ENCODE measurements at places on chromosomes 12 and 14.
A peak's percentile ranks its signal among the peaks of the same experiment; 100 is the strongest.

DNA sequence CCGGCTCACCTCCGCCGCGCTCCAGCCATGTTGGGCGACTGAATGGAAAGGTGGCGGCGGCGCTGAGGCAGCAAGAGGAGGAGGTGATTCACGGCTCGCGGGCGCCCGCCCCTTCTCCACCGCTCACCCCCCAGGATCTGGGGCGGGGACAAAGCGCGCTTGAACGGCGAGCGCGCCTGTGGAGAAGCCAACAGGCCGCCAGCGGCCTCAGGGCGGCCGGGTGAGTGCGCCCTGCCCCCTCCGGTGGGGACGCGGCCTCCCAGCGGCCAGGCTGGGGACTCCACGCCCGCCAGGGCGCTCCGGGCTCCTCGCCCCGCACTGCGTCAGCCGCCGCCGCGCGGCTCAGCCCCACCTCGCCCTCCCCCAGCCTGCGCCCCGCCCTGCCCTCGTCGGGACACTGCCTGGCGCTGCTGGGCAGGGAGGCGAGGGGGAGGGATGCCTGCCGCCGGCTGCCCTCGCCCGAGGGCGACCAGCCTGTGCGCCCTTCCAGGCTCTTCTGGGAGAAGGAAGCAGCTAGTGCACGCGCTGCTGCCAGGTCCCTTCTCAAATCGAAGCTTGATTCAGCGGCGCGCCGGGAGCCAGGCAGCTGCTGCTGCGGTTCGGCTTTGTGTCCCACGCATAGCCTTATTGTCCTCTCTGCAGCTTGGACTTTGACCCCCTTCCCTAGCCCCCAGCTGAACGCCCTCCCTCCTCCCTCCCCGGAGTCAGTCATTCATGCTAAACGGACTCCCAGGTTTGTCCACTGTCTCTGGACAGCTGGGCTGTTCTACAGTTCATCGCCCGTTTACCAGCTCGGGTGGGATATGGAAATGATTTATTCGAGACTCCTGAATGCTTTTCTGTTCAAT, at the start of gene KIF21A:
Gene KIF21A, minus strand, starts transcription at position 40 of the 848 bp plus-strand sequence. CDS start 150 bp downstream, outside the sequence.
- peak; percentile 99 for DNase-seq

- no peak for DNase-seq
These were observed 229.4 kb upstream of the RGS6 start for GRCh38 chr14:71702786-71703185.

- DNase-seq, result no peak
These were observed 324.2 kb downstream of the ZFP36L1 start for GRCh38 chr14:68468437-68469207.

GRCh38 chr14:86072116-86072894, 542.4 kb downstream of the FLRT2 start:
- DNase-seq, result no peak

DNA sequence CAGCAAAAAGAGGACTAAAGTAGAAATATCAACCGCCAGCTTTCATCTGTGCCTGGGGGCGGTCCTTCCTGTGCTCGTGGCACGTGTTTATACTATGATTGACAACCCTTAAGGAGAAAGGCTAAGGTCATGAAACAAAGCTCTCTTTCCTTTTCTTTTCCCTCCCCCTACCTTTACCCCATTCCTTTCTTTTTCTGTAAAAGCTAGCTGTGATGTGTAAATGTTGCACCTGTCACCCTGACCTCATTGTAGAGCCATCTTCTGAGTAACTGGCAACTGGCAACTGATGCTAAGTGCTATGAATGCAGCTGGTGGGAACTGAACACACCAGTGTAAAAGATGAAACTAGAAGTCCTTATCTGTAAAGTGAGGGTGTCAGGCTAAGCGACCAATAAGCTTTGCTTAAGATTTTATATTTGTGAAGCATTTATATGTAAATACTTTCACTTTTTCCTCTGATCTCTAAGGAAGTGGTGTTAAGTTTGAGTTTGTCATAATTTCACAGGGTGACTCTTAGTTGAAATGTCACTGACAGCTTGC, 102.8 kb upstream of the BCAT1 start:
- DNase-seq, result no peak

- DNase-seq, result peak; percentile 55
These were observed 1.1 kb upstream of the MBD6 start for GRCh38 chr12:57521525-57522010.

DNA sequence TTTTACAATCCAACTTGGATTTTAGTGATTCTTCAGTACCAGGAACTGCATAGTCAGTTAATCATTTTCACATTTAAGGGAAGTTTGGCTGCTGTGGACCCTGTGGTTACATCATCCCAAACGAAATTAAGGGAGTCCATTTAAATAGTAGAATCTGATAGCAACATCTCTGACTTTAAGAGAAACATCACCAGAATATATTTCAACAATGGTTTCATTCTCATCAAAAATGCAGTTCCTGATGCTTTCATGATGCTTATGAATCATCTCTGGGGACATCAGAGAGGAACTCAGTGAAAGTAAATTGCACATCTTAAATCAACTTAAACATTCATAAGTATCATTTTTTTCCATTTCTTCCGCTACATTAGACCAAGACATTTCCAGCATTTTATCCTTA, 1170.7 kb downstream of the FSCB start:
- no peak for DNase-seq

- no peak for DNase-seq
These were observed 80.0 kb downstream of the LGMN start for GRCh38 chr14:92668276-92668973.

DNA sequence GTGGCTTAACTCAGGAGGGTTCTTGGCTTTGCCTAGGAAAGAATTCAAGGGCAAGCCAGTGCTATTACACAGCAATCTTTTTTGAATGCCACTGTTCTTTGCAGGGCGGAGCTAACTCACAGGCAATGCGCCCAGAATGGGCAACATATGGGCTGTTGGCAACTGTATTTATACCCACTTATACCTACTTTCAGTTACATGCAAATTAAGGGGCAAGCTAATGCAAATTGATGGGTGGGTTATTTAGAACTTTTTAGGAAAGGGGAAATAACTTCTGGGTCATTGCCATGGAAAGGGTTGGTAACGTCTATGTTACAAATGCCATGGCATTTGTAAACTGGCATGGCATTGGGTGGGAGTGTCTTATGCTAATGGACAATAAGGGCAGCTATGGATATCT, 85.4 kb downstream of the C12orf50 start:
- no peak for DNase-seq

GRCh38 chr12:9604287-9604686, 3.4 kb downstream of the KLRB1 start:
- DNase-seq, result no peak

DNA sequence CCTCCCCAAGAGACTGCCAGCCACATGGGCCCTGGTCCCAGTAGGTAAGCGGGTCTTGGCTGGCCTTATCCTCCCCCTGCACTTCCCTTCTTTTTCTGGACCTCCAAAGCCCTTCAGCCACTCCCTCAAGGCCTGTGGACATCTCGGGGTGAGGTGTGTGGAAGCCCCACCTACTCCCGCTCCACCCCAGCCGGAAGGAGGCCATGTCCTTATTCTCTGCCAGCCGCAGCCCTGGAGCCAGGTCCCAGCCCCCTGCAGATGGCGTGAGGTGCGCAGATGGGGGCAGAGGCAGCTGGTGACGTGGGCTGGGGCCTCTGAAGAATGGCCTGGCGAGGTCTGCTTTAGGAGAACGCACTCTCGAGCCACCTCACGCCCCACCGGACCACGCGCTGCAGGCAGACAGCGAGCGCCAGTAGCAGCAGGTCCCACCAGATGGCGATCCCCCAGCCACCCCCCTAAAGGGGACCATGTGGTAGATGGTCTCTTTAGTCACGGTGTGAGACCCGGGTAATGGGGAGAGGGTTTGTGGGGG, 167.1 kb downstream of the TSPAN9 start:
- no peak for DNase-seq

GRCh38 chr14:105492971-105493871, 2.2 kb downstream of the TEDC1 start:
- DNase-seq, result no peak

DNA sequence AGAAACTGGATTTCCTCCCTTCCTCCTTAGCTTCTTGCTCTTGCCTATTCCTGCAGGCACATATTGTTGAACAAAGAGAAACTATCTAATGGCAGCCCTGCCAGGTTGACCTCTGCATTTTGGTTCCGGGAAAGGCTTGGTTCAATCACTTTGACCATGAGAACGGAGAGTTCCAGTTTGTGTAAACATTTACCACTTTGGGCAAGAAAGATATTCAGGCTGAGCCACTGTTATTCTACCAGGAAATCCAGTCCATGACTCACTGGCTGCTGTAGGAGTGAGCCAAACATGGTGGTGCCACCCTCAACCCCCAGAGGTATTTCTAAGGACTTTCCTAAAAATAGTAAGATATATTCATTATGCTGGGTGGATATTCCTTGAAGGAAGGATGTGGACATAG, 242.2 kb upstream of the OR4E1 start:
- DNase-seq, result no peak

GRCh38 chr12:8035440-8036010, 3.0 kb downstream of the FOXJ2 start:
- no peak for DNase-seq

DNA sequence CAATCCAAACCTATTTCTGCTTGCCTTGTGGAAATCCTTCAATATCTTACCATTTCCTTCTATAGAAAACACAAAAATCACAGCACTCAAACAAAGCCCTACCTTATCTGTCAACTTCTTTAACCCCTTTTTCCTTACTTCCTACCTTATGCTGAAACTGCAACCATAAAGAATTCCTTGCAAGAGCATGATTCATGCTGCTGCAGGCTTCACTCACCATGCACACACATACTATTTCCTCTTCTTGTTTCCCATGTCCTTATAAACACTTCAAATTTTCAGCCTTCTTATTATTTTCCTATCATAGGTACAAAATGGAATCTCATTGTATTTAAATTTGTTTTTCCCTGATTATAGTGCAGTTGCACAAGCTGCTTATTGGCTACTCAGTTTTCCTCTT, 23.3 kb downstream of the LMNTD1 start:
- DNase-seq, result no peak

DNA sequence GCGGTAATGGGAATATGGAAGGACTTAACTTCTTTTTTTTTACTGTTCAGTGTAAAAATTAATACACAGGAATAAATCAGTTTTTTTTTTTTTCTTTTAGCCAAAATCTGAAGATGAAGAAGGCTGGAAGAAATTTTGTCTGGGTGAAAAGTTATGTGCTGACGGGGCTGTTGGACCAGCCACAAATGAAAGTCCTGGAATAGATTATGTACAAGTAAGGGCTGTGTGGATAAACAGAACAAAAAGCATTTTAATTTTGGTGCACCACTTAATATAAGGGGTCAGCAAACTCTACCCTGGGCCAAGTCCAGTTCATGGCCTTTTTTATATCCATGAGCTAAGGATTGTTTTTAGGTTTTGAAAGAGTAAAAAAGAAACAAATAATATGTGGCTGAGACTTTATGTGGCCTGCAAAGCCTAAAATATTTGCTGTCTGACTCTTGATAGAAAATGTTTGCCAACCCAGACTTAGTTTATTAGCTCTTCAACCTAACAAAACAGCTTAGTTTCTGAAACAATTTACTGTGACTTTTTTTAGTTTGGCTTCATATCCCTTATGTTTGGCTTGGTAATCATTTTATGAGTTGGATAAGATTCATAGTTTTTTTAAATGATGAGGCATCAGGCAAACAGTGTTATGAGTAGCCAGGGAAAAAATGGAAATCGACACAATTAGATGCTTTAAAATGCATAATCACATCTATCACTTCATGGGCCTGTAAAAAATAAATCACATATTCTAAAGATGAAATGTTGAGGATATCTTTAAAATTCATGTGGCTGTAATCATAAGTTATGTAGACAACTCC, 8.4 kb downstream of the GEMIN2 start:
- DNase-seq, result no peak

DNA sequence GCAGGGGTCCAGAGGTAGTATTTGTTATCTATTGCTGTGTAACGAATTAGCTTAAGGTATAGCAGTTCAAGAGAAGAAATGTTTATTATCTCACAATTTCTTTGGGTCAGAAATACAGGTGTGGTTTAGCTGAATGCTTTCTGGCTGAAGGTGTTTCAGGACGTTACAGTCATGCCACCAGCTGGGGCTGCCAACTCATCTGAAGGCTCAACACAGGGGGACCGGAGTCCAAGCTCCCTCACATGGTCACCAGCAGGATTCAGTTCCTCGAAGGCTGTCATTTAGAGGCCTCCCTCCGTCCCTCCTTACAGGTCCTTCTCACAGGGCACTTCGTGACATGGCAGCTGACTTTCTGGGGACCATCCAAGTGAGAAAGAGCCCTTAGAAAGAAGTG, 37.5 kb upstream of the SINHCAF start:
- no peak for DNase-seq

DNA sequence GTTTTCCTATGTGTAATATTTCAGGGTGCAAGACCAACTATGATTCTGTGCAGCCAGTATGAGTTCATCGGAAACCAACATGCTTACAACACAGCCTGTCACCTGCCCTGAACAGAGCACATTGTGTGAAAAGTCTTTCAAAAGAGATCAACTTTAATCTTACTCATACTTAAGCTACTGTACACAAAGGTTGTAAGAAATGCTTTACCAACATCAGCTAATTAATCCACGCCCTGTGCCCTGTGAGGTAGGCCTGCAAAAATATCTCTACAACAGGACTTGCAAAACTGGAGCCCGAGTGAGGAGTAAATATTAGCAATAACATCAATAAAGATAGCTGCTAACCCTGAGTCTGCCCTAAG, 15.1 kb downstream of the APPL2 start:
- no peak for DNase-seq

GRCh38 chr12:45775964-45776363, 46.5 kb downstream of the ARID2 start:
- DNase-seq, result no peak

GRCh38 chr12:132121283-132121682, 22.8 kb downstream of the DDX51 start:
- DNase-seq, result no peak

DNA sequence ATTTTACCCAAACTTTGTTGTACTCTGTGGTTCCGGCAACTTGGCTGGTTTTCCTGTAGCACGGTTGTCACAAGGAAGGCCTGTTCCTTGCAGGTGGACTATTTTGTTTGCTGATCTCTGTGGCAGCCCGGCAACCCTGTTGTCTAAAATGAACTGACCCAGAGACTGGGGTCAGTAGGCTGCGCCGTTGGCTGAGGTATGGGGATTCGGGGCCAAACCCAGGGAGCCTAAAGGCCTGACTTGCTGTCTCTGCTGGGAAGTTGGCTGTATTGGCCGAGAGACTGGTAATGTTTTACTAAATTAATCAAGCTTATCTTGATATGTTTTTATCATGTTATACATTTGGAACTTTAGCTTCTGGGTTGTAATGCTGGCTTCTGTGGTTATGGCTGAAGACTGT, 13.8 kb downstream of the SMIM41 start:
- DNase-seq, result no peak

- no peak for DNase-seq
These were observed 244.2 kb upstream of the CLEC14A start for GRCh38 chr14:38500125-38500524.

- no peak for DNase-seq
These were observed 24.8 kb upstream of the RAB35 start for GRCh38 chr12:120141336-120141735.

- no peak for DNase-seq
These were observed 53.5 kb upstream of the RAP1B start for GRCh38 chr12:68557011-68557730.

- no peak for DNase-seq
These were observed 241.5 kb downstream of the SNAPC1 start for GRCh38 chr14:62003701-62004100.
